ENCODE measurements at places on chromosomes 3 and 15.
A peak's percentile ranks its signal among the peaks of the same experiment; 100 is the strongest.

DNA sequence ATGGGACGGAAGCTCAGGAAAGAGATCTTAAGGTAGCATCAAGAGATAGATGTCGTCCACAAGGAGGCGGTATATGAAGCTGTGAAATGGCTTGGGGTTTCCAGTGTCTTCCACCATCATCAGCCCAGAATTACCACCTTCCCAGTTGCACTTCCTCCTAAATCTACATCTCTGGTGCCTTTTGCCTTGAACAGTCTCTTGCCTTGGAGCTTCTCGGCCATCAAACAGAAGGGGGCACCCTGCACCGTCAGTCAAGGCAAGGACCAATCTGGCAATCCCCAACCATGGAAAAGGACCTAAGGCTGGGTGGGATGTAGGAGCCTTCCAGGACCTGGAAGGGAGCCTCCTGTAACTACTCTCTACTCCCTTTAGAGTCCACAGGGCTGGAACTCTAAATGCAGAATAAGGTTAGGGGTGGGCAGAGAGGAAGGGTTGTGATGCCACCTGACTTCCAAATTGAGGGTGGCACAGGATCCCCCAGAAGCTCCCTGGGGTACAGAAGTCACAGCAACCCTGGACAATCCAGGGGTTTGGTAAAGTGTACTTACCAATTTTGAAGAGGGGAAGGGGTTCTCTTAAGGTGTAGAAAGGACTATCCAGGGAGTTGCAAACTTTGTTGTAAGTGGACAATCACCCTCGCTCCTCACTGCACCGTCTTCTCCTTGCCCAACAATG is 1.0 kb upstream of the RYR3 start:
- DNase-seq: peak; percentile 47

GRCh38 chr3:62368290-62368704 is 5.1 kb downstream of the FEZF2 start:
- no peak for DNase-seq

DNA sequence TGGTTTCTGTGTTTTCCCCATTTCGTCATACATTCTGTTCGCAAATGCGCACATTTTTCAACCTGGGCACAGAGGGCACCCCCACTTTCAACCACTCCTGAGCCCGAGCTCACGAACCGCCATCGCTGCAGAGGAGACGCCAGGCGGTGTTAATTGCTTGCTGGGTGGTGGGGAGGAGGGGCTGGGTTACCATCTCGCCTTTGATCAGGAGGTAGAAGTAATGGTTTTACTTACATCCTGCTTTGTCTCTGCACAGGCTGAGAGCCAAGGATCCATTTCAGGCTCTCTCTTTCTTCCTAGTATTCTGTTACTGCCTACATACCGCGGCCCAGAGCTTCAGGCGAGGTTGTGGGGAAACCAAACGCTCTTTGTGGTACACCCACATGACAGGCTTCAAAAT is 177.3 kb upstream of the WNT5A start:
- no peak for DNase-seq

GRCh38 chr3:66692766-66693150 is 191.9 kb upstream of the LRIG1 start:
- no peak for DNase-seq

DNA sequence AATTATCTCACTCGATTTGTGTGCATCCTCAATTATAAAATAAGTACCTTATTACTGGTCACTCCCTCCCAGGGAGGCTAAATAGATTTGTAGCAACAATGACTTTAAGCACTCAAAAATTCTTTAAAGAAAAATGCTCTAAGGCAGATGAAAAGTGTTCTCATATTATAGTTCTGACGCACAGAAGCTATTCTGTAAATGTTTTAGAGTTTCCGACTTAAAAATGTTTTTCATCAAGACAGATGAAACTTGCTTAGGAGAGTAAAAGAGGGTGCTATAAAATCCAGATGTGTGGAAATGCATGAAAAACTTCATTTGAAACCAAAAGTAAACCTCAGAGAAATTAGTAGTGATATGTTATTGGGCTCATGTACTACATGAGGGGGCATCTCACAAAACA is 398.4 kb upstream of the KCNMB2 start:
- no peak for DNase-seq

GRCh38 chr3:186513386-186513785 is 30.8 kb downstream of the CRYGS start:
- no peak for DNase-seq

- no peak for DNase-seq
These were observed 11.0 kb upstream of the ARL14 start for GRCh38 chr3:160665784-160666526.

GRCh38 chr3:197364410-197365071 is 66.1 kb upstream of the DLG1 start:
- DNase-seq: no peak

- DNase-seq: no peak
These were observed 25.5 kb upstream of the ZNF710 start for GRCh38 chr15:89975482-89976245.

DNA sequence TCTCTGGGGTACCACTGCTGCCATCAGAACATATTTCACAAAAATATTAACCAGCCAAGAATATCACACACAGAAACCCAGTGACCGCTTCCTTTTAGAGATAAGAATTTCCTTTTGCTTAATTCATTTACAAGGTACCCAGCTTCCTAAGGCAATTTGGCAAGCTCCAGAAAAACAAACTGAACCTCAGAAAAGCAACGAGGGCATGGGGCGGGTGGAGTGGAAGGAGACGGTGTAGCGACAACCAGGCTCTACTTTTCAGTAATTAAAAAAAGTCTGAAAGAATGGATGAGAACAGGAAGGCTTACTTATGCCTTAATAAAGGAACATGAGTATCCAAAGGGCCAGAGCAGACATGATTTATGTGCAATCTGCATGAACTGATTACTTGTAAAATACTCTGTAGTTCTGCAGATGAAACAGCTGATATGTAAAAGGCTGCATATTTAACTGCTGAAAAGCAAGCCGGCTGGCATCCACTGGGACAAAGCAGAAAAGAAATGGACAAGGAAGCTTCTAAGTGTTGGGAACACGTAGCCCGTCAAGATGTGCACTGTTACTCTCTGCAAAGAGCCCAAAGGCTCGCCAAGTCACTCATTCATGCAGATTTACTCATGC is 18.6 kb downstream of the RFTN1 start:
- peak; percentile 65 for DNase-seq

GRCh38 chr15:66996094-66996493 is 69.3 kb upstream of the SMAD3 start:
- DNase-seq: no peak

DNA sequence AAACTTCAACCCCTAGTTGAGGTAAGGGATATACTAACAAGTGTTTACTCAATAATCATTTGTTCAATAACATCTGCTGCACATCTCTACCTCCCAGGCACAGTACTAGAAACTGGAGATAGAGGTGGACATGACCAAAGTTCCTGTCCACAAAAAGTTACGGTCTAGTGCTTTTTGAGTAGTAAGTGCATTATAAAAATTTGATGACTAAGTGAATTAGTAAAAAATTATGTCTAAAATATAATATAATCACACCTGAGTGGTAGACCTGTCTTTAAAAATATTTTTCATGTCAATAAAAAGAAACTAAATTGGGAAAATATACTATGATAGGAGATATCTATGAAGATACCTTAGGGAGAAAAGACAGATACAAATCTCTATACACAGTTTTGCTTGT is 121.5 kb upstream of the FHIT start:
- no peak for DNase-seq

DNA sequence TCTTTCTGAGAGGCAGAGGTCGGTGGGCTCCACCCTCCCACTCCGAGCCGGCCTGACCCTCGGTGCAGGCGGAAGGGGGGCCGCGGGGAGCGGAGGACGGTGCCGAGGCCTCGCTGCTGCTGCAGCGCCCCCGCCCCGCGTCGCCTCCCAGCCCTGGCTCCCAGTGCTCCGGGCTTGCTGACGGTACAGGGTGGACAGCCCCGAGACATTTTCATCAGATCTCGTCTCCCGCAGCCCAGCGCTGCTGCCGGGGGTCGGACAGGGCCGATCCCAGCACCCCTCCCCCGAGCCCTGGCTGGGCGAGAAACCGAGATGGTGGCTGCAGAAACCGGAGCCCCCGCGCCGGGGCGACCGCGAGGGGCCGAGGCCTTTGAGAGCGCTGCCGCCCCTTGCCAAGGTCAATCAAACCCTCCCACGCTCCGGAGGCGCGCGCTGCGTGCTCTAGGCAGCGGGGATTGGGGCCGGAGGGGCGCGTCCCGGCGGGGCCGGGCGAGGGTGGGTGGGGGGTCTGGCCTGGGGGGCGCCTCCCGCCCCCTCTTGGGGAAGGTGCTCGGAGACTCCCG is 42.5 kb downstream of the EPHB3 start:
- DNase-seq: no peak

DNA sequence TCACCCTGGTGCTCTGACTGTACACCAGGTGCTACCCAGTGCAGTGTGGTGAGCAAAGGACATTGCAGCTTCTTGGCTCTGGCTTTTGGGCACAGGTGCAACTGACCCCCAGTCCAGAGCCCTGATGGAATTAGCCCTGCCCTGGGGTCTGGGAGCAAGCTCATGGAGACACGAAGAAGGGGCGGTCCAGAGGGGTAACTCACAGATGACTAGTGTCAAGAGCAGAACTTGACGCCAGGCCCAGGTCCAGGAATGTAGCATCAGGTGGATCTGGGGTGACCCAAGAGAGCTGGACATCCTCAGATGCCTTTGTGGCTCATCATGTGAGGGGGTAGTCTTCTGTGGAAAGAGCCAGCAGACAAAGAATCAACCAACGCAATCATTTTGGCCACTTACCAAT is 88.9 kb downstream of the ASB7 start:
- DNase-seq: no peak

DNA sequence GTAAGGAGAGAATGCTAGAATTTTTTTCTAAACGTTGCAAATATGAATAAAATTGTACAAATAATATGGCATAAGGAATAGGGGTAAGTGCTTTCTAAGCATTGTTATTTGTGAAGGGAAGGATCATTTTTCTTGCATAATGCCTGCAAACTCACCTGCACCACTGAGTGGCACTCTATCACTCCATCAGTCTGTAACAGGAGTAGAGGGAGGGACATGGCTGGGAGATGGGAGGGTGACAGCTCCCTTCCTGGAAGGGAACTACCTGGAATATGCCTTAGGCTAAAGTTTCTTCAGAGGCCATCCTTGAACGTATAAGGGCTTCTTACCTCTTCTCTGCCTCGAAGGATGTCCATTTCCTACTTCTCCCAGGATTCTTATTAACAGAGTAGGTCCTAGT is 3.0 kb downstream of the NAALADL2 start:
- DNase-seq: peak; percentile 19

DNA sequence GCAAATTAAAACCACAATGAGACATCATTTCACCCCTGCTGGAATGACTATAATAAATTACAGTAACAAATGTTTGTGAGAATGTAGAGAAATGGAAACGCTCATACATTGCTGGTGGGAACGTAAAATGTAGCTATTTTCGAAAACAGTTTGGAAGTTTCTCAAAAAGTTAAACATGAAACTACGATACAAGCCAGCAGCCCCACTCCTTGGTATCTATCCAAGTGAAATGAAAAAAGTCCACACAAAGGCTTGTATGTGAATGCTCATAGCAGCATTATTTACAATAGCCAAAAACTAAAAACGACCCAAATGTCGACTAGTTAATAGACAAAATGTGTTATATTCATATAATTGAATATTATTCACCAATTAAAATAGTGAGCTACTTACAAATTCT is 22.9 kb upstream of the CFAP20DC start:
- DNase-seq: no peak

- no peak for DNase-seq
These were observed 248.1 kb upstream of the BCHE start for GRCh38 chr3:166085164-166085856.

GRCh38 chr15:73295630-73296286 is 73.0 kb downstream of the HCN4 start:
- no peak for DNase-seq

DNA sequence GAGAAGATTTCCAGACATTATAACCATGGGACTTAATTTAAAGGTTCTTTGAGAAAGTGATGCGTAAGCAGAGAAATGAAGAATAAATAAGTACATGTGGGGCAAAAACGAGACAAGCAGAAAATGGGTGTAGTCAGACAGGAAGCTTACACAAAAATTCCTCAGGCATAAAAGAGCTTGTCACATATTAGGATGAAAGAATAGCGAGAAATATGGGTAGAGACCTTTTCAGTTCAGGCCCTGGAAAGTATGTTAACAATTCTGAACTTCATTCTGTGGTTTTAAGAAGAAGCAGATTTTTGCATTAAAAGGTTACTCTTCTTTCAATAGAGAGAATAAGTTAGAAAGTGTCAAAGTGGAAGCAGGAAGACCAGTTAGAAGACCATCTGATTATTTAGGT is 352.4 kb downstream of the ROBO1 start:
- DNase-seq: peak; percentile 24

- no peak for DNase-seq
These were observed 1.4 kb downstream of the ATP11B start for GRCh38 chr3:182794455-182795388.

DNA sequence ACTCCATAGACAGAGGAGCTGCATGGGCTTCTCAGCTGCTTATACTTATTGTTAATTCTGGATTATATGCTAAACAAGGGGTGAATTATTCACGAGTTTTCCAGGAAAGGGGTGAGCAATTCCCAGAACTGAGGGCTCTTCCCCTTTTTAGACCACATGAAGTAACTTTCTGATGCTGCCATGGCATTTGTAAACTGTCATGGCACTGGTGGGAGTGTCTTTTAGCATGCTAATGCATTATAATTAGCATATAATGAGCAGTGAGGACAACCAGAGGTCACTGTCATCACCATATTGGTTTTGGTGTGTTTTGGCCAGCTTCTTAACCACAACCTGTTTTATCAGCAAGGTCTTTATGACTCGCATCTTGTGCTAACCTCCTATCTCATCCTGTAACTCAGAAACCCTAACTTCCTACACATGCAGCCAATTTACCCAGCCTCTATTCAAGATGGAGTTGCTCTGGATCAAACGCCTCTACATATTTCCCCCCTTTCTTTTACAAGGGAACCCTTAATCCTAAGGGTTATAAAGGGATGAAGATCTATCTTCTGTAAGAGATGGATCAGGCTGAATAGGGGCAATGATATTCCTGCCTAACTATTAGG is 12.1 kb upstream of the DMXL2 start:
- DNase-seq: no peak

GRCh38 chr3:184260724-184261269 is 556 bp downstream of the CAMK2N2 start:
- DNase-seq: no peak
